Natural killer cell (primary cell): ENCODE measurements at places on chromosomes 6 and 20.

GRCh38 chr6:11023032-11023431 lies 21.1 kb downstream of the ELOVL2 start:
- no peak for DNase-seq

DNA sequence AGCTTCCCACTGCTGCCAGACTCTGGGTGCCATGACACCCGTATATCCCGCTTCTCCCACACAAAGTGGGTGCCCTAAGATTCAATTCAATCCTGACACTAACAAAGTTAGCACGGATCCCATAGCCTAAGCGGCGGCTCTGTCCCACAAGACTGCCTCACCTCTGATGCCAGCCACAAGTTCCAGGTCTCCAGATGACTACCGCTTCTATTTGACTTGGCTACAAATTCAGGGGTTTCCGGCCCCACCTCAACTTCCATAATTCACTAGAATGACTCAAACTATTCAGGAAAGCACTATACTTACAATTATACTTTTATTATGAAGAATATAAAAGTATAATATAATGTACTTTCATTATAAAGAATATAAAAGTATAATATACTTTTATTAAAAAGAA lies 24.8 kb upstream of the SLC22A23 start:
- no peak for DNase-seq

DNA sequence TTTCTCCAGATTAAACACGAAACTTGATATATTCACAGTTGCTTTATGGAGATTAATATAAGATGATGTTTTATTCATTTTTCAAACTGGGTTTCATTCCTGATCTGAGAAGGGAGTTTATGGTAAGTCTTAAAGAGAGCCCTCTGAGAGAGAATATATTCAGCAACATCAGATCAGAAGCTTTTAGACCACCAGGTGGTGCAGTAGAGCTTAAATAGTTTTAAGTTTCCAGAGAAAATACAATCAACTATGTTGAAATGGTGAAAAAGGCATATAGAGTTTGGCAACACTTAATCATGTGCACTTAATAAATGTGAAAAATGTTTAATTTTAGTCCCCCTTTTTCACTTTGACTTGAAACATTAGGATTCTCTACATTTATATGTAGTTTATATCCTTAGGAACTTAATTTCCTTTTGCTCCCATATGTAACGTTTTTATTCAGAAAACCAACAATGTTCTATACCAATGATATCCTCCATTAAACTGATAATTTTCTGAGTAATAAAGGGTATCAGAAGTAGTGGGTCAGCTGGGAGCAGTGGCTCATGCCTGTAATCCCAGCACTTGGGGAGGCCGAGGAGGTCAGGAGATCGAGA lies 86.4 kb upstream of the CLDN20 start:
- DNase-seq: no peak

GRCh38 chr20:17870086-17870740 lies 98.4 kb downstream of the SNX5 start:
- no peak for DNase-seq

DNA sequence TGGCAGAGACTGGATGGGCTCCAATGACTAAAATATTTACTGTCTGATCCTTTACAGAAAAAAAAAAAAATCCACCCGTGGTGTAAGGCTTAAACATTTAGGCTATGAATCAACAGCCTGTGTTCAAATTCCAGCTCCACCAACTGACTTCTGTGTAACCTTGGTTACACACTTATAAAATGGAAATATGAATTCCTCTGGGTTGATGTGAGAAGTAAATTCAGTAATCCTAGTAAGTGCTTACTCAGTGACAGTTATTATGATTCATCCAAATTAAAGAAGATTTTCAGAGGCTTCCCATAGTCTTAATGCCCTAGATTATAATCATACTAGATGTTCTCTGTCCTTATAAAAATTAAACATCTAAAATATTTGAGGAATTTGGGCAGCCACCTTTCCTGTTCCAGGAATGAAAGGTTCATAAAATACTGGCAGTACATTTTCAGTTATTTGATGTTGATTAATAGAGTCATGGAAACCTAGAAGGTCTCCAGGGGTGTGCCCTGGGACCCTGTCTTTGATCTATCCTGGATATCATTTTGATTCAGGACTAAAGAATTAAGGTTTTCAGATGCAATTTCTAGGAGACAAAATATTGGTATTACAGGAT lies 180.3 kb upstream of the ZNF217 start:
- DNase-seq: no peak

DNA sequence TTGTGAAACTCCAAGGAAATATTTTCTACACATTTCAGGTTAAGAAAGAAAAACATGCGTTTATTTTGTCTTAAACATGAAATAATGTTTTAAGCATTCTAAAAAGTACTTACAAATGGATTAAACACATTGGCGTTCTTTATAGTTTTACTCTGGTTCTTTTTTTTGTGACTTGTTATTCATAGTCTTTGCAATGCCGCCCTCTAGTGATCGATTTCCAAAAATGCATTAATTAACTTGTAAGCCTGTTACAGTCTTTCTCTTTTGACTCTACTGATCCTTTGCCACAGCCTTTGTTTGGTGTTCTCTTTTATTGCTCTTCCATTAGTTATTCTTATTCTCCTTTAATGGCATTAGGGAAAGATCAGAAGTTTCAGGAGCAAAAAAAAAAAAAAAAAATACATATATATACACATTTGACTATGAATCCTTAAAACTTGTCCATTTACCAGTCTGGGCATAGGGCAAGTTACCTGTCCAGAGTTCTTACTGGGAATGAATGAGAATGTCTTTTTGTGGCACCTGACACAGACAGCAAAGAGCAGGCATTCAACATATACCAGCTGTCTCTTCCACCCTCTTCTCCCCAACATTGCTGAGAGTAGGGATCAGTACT lies 59.9 kb downstream of the MACROD2 start:
- no peak for DNase-seq

- DNase-seq: no peak
These were observed 136.4 kb downstream of the EYA2 start for GRCh38 chr20:47031004-47031403.

GRCh38 chr20:20993372-20993771 lies 112.8 kb downstream of the LINC00237 start:
- DNase-seq: no peak

DNA sequence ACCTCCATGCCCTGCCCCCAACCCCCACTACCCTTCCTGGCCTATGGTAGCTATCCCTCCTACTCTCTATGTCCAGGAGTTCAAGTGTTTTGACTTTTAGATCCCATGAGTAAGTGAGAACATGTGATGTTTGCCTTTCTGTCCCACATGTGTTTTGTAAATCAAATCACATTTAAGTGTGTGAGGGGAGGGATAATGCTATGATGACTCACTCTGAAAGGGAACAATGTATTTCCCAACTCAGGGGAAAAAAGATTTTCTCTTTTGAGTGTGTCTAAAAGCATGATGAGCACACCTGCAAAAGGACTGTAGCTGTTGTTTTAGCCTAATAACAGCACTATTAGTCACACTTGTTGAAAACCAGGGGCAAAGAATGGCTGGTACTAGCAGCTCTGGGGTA lies 193.7 kb downstream of the GJA10 start:
- no peak for DNase-seq

DNA sequence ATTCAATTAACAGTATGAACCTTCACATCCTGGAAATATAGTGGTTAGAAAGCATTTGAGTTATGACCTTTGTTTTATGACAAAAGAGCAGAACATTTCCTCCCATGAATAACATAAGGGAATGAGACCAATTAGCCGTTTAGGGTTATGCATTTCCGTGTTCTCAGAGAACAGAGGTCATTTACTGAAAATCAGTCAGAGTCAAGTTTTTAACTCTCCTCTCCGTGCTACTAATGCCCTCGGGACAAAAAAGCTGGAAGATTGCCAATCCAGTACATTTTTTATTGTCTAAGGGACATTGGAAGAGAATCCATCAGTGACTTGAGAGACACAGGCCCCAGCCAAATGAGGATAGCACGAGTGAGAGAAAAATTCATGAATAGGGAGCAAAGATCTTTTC lies 632.7 kb downstream of the RFPL4B start:
- no peak for DNase-seq

GRCh38 chr6:99879431-99879830 lies 114.6 kb downstream of the MCHR2 start:
- no peak for DNase-seq

DNA sequence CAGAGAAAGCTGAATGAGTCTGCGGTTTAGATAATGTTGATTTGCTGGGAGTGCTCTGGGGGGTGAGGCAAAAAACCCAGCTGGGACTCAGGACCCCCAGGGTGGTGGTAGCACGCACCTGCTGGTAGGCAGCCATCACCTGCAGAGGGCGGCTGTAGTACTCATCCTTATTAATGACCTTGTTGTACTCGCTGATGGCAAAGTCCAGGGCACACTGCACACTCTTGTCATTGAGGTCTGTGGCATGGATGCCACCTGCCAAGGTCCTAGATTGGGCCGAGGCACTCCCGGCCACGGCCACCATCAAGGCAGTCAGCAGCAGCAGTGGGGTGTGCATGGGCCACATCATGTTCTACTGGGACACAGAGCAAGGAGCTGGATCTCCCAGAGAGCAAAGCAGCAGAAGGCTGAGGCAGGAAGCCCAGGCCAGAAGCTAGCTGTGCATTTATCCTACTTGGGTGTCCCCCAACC lies at the start of gene CST5:
TSS of gene CST5 (minus strand) at position 421 of the 471 bp plus-strand sequence. CDS start at position 349, 72 bp downstream.
- DNase-seq: no peak

- DNase-seq: no peak
These were observed 5.5 kb downstream of the RWDD2A start for GRCh38 chr6:83198486-83199172.

GRCh38 chr6:132512342-132512637 lies 626 bp downstream of the STX7 start:
- DNase-seq: no peak

GRCh38 chr6:145271040-145271439 lies 464.3 kb downstream of the EPM2A start:
- DNase-seq: no peak

DNA sequence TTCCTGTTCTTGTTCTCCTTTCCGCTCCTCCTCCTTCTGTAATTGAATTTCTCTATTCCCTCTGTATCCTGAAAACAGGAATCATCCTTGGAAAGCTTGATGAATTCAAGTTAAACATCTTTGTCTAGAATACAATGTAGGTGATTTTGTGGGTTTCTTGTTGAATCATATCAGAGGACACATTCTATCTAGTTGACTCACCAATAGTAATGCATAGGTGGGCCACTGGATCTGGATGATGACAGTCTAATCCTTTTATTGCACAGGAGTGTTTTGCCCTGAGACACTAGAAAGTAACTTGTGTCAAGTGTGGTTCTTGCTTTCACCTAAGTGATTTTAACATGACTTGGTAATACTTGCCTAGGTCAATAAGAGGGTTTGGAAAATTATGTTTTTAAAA lies 164.3 kb downstream of the RFPL4B start:
- DNase-seq: no peak

- DNase-seq: no peak
These were observed 18.4 kb upstream of the SPAG4 start for GRCh38 chr20:35597186-35597585.

DNA sequence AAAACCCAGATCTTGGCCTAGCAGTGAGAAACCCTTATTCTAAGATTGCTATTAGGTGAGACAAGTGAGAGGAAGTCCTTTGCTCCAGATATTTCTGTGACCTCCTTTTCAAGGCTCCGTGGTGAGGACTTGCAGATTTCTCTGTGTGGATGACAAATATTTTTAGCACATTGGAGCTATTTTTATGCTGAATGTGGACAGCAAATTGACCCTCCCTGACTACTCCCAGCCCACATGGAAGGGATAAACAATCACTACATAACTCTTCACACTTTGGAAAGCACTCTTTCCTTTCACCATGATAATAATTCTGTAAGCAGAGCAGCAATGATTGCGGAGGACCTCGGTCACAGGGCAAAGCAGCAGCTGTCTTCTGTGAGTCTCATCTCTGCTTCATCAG lies 88.0 kb upstream of the ADGRF1 start:
- DNase-seq: no peak

DNA sequence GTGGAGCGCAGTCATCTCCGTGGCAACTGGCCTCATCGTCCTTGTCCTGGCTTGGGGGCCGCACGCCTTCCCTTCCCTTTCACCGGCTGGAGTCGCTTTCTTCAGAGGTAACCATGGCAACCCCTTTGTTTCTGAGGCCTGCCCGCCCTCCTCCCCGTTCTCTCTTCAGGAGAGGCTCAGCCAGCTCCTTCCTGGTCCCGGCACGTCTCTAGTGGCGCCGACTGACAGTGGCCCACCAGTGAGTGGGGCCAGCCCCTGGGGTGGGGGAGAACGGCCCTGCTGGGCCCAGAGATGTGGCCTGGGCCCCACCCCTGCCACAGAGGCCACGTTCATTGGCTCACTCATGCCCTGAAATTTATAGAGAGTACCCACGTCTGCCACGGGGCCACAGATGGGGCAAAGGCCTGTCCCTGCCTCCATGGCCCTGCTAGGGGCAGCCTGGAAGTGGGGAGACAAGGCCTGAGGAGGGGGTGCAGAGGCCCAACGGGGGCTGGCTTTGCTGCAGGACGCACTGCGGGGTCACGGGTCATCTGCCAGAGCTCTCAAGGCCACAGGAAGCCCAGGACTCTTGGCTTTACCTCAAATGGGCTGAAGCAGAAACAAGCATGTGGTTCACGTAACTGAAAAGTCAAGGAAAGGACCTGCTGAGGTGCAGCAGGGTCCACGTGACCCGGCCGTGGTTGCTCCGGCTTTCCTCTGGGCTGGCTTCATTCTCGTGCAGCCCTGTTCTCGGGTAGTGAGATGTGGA lies 1.4 kb upstream of the OSBPL2 start:
- DNase-seq: no peak

DNA sequence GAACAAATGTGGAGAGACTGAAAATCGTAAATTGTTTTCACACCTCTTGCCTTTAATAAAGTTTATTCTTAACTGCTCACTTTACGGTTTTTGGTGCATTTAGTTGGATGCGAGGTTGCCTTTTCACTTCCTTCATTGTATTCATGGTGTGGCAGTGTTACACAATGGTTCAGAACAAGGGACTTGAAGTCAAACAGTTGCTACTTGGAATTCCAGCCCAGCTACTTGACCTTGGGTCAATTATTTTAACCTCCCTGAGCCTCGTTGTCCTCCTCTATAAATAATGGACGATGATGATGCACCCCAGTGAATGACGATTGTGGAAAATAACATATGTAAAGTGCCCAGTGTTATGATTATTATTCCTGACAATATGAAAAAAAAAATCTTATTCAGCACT lies 72.3 kb downstream of the CARMIL1 start:
- no peak for DNase-seq

DNA sequence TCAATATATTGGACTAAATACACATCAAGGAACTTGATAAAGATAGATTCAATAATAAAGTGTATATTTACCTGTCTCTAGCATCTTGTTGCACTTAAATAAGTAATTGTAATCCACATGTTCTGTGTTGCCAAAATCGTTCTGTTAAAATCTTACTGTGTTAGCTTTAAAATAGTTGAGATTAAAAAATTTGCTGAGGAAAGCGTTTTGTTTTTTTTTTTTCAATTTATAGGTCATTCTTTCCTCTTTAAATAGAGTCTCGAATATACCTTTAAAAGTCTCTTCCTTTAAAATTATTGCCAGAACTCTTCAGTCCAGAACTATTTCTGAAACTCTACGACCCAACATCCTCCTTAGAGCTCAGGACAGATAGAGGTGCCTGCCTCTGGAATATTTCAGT lies 195.6 kb upstream of the OPRM1 start:
- no peak for DNase-seq

GRCh38 chr6:154370545-154370944 lies 13.9 kb upstream of the IPCEF1 start:
- DNase-seq: peak; percentile 57
